ENCODE measurements at places on chromosomes 11 and 22.
A peak's percentile ranks its signal among the peaks of the same experiment; 100 is the strongest.

- DNase-seq: no peak
These were observed 6.4 kb upstream of the CCND1 start for GRCh38 chr11:69634590-69634989.

DNA sequence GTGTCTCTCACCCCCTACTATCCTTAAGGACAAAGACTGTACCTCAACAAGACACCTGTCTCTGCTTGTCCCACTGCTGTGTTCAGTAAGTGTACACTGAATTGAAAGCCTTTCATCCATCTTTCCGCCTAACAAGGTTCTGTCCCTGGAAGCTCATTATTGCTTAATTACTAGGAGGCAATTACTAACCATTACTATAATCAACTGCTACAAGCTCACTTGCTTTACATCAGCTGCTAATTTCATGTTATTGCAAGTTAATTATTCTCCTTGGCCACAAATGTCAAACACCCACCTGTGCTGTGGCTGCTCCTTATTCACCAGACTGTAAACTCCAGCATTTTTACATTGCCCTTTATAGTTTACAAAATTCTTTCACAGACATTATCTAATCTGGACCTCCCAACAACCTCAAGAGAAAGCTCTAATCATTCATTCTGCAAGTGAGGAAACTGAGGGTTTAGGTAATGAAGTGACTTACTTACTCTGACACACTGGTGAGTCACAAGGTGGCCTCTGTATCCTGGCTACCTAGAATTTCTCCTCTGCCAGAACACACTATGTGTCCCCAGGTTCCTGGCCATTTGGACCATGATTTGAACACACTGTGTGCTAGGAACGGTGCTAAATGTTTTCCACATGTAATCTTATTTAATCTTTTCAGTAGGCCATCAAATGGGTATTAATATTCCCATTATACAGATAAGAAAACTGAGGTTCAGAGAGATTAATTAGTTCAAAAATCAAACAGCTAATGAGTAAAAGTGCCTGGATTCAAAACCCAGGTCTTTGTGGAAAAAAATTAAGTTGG is 66.7 kb downstream of the RAB30 start:
- no peak for DNase-seq

DNA sequence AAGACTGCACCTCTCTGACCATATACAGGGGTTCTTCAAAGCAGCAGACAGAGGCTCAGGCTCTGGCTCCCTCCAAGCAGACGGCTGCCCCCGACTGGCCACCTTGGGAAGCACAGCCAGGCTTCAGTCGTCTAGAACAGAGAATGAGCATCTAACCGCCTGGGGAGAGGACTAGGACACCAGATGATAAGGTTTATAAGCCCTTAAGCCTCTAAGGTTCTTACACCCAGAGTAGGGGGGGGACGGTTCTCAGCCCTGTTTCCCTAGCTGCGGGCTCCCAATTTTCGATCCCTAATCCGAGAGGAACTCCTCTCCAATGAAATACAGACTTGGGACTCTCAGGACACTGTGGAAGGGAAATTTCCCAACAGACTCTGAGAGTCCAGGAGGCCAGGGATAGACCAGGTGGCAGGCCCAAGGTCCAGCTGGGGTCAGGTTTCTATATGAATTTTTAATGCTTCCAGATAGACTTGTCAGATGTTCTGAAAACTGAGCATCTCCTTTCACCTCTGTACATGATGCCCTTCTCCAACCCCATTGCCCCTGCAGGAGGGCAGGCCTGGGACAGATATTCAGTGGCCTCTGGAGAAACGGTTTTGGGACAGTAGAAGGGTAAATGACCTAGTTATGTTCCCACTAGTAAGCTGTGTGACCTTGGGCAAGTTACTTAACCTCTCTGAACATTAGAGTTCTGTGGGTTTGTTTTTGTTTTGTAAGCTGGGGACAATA is 20.2 kb downstream of the RTN4RL2 start:
- DNase-seq: peak; percentile 43

GRCh38 chr22:23691748-23692423 is 1.1 kb downstream of the RGL4 start:
- DNase-seq: no peak

DNA sequence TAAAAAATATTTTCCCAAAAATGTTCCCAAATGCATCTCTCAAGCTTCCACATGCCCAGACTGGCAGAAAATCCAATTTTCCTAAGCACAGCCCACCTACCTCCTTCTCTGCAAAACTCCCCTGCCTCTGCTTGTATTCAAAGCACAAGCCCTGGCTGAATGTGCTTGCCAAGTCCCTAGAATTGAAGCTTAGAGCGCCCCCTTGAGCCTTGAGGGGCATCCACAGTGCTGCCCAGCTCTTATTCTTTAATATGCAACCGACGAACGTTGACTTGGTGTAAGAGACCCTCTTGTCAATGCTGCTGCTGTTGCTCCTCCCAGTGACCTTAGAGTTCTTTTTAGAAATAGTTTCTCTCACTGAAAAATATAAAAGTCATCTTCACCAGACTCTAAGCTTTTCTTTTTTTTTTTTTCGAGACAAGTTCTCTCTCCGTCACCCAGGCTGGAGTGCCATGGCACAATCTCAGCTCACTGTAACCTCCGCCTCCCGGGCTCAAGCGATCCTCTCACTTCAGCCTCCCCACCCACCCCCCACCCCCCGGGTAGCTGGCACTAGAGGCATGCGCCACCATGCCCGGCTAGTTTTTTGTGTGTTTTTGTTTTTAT is 63.5 kb upstream of the CAPRIN1 start:
- peak; percentile 36 for DNase-seq

GRCh38 chr11:1260023-1260501 is 37.2 kb downstream of the MUC5B start:
- no peak for DNase-seq

DNA sequence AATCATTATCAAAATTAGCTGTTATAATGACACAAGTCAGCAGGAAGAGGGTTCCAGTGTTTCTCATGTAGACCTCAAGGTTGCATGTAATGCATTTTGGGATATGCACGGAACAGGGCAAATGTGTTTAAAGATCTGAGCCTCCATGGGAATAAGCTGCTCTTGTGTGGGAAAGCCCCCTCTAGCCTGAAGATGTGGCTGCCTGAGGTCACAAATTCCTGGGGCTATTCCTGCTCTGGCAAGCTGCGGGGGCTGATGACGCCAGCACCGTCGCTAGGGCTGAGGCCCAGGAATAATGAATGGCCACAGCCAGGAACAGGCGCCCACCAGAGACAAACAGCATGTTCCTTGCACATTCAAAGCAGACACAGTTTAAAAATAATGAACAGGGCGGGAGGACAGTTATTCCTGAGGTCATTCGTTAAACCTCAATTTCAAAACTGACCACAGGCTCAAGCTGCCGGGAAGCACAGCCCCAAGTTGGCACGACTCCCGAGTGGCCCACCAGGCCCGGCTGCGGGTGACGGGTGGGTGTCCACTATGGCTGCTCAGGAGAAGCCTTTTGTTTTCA is 11.7 kb downstream of the OSBPL5 start:
- no peak for DNase-seq

DNA sequence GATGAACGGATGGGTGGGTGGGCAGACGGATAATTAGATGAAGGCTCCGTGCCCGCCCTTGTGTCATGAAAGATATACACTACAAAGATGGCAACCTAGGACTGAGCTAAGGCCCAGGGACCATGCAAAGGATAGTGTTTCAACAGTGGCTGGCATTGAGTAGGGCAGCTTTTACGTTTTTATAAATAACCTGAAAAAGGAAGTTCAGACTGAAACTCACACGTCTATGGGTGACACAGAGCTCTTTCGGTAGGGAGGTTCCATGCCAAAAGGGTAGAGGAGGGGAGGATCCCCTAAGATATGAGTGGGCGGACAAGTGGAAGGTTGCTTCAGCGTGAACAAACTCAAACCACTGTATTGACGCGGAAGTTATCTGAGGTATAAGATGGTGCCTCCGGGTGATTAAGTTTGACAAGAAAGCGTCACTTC is 90.5 kb downstream of the UBASH3B start:
- DNase-seq: no peak

GRCh38 chr11:954392-955153 is 28.9 kb downstream of the AP2A2 start:
- no peak for DNase-seq

DNA sequence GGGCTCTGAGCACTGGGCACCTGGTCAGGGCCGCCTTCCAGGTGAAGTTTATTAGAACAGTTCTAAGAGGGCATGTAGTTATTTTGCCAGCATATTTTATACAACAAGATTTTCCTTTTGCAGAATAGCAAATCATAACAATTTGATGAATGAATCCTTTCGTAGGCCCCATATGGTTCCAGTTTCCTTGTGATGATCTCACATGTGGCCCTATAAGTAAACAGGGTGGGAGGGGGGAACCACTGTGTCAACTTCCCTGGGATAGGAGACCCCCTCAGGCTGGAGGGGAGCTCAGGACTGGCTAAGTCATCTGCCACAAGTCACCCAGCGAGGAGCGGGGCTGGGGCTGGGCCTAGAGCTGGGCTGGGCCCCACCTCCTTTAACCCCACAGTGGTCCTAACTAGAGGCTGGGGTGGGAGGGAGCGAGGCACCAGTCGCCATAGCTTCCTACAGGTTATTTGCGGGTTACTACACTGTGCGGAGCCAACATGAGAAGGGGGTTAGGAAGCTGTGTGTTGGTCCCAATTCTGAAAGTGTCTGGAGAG is 4.2 kb downstream of the FBLN1 start:
- no peak for DNase-seq

GRCh38 chr11:123903932-123904331 is 2.0 kb downstream of the OR8D4 start:
- DNase-seq: no peak

DNA sequence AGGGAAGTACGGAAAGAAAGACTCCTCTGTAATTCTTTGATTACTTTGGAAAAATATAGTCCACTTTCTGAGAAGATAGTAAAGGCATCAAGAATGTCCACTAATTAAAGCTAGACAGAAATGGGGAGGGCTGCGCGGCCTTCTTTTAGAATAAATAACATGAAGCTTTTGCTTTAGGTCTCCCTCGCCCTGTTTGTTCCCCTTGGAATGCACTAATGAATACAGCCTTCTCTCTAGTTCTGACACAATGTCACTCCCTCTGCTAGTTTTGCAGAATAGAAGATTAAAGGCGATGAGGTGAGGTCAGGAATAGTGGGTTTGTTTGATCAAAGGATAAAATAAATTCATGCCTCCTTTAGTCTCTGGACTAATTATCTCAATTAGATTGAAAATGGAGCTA is 543.9 kb downstream of the OPCML start:
- DNase-seq: no peak

GRCh38 chr11:72294616-72295395 is 50.8 kb upstream of the PHOX2A start:
- no peak for DNase-seq

DNA sequence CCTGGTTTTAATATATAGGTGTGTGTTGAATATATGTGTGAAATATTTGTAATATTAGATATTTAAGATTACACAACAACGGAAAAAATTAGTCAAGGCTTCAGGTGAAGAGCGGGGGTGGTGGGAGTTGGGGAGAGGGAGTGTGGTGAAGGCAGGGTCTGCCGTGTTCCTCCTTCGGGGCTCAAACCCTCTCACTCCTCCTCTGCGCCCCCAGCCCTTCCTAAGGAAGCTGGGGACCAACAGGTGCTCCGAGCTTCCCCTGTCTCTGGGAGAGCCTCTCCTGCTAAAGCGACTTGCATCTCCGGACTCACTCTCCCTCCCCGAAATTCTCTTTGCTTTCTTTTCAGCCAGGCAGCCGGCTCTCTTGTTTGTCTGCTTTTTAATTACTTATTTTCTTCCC is 960 bp upstream of the CADM1 start:
- no peak for DNase-seq

DNA sequence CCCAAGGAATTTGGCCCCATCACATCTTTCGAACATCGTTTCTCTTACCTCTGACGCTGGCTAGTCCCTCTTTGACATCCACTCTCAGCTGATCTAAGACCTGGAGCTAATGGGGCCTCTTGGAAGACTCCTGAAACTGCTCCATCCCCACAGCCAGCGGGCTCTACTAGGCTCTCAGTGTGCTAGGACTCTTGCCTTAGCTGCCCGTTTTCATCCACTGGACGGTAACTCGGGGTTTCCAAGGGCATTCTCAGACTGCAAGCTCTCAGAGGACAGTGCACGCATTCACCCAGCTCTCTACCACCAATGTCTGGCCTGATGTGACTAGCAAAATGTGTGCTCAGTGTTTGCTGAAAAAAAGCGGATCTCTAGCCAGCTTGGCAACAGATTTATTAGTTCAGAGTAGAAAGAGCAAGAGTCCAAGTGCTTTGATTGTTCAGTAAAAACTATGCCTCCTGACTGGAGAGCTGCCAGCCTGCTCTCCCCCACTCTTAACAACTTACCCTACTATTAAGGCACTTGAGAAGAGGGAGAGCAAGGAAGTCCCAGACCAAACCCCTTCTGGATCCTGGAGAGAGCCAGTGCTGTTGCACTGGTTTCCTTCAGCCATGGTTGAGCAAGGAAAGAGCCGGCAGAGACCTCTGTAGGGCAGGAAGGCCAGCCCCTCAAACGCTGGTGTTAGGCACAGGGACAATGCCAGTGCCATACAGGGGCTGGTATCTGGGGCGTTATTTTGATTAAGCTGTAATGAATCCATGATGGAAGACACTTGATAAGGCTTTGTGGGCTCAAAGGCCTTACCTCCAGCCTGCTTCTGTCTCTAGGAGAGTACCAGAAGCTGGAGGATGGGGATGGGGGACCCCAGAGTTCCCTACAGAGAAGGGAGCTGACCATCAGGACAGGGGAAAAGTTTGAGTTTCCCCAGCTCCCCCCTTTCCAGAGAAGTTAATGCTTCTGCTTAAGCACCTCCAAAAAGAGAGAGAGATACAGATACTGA is 9.2 kb downstream of the RELA start:
- no peak for DNase-seq

GRCh38 chr11:103892603-103893002 is 143.8 kb upstream of the DDI1 start:
- no peak for DNase-seq

DNA sequence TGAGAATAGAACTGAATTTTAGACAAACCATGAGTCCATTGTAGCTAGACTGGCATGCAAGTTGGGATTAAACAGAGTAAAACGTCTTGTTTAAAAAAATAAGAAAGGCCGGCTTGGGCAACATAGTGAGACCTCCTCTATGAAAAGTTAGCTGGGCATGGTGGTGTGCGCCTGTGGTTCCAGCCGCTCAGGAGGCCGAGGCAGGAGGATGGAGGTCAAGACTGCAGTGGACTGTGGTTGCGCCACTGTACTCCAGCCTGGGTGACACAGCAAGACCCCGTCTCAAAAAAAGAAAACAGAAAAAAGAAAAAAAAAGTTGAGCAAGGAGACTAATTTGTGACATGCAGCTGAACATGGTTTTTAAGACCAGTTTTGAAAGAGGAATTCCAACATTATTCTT is 23.5 kb downstream of the CDPF1 start:
- DNase-seq: no peak

- no peak for DNase-seq
These were observed 122.7 kb downstream of the BUD13 start for GRCh38 chr11:116650052-116650451.

GRCh38 chr11:62062223-62062861 is 61.5 kb upstream of the INCENP start:
- no peak for DNase-seq

DNA sequence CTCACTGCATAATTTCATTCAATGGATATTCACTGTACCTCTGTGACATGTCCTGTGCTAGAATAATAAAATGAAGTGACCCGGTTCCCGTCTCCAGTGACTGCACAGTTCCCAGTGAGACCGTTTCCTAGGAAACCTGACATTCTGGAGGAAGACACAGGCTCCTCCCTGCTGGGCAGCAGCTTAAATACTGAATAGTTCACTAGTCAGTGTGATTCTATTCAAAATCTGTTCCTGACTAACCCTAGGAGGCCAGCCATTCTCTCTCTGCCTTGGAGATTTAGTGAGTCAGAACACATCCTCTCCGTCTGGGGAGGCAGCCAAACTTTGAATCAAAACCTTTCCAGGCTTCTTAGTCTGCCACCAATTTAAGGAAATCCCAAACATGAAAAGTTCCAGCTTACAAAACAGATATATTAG is 11.3 kb downstream of the TRIM66 start:
- DNase-seq: no peak
